Muscle of back (tissue), 13 donors: ENCODE measurements at places on chromosomes 11 and 22.

- no peak for DNase-seq
Measured at GRCh38 chr22:43337385-43337784, 5.8 kb downstream of the SCUBE1 start.

DNA sequence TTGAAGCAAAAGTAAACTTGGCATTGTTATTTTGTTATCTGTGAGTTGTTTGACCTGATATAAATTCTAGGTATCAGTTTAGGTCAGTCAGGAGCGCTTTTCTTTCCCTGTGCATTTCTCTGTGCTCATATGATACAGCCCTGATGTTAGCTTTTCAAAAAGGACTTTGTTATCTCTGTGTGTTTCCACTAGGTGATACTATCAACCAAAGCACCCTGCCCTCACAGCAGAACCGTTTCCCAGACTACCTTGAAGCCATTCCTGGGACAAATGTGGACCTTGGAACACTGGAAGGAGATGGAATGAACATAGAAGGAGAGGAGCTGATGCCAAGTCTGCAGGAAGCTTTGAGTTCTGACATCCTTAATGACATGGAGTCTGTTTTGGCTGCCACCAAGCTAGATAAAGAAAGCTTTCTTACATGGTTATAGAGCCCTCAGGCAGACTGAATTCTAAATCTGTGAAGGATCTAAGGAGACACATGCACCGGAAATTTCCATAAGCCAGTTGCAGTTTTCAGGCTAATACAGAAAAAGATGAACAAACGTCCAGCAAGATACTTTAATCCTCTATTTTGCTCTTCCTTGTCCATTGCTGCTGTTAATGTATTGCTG is 87.7 kb upstream of the BIRC3 start:
- DNase-seq: no peak

- DNase-seq: no peak
Measured at GRCh38 chr22:28021116-28021997, 102.3 kb upstream of the PITPNB start.

DNA sequence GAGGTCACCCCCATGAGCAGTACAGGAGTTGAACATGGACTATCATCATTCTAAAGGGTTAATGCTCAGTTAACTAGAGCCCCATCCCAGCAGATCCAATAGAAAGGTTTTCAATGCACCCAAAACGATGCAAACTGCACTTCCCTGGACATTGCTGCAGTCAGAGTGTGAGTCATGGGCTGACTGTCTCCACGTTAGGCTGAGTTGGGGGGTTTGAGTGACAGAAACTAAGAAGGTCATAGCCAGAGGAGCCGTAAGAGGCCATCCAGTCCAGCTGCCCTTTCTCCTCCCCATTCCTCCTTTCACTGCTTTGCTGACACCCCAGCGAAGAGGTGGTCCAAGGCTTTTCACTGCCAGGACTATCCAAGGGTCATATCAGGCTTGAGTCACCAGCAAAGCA is 10.5 kb upstream of the OR2AT4 start:
- no peak for DNase-seq

GRCh38 chr11:3130269-3131071 is 34.6 kb downstream of the OSBPL5 start:
- no peak for DNase-seq

DNA sequence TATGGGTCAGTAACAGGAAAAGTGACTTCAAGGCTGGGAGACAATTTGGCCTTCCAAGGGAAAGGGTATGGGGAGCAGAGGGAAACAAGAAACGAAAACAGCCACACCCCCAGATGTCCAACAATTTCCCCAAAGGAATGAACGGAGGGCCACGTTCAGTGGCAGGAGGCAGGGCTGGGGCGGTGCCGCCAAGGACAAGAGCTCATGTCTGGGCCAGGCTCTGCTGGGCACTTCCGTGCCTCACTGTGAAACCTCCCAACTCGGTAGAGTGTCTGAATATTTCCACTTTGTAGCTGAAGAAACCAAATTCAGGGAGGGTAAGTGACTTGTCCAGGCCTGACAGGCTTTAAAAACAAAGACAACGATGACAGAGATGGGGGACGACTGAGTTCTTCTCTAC is 11.9 kb downstream of the IFT27 start:
- DNase-seq: no peak

DNA sequence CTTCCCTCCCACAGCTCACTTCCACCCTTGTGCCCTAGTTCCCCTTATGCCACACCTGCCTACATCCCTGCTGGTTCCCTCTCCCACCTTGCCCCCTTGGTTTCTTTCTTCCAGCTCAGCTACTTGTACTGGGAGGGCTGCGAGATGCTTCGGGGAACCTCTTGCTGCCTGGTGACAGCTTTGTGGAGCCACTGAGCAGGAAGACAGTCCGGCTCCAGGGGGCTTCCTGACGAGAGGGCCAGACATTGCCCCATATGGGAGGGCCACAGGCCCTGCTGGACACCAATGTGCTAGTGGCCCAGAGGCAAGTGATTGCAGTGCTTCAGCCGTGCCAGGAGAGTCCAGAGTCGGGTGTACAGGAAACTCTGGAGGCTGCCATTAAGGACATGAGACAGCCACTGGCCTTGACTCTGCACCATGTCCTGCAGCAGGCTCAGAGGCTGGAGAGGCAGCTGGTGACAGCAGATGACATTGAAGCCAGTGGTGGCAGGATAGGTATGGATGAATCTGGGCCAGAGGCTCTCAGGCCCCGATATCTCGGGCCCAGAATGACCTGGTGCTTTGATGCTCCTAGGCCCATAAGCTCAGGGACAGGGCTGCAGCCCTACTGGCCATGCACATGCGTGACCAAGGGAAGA is 54.3 kb downstream of the BTG4 start:
- DNase-seq: no peak

- DNase-seq: peak; percentile 20
Measured at GRCh38 chr11:118763041-118763440, 27.9 kb downstream of the DDX6 start.

GRCh38 chr22:39384750-39385480 is 14.7 kb upstream of the TAB1 start:
- DNase-seq: peak; percentile 25

- no peak for DNase-seq
Measured at GRCh38 chr22:17580441-17581031, 17.2 kb downstream of the SLC25A18 start.

- no peak for DNase-seq
Measured at GRCh38 chr11:109696191-109696897, 274.4 kb downstream of the C11orf87 start.

- no peak for DNase-seq
Measured at GRCh38 chr11:109040303-109040702, 375.4 kb downstream of the DDX10 start.

GRCh38 chr22:39255449-39256185 is 10.8 kb upstream of the PDGFB start:
- DNase-seq: no peak

GRCh38 chr22:46573781-46574437 is 36.5 kb upstream of the CELSR1 start:
- DNase-seq: no peak

DNA sequence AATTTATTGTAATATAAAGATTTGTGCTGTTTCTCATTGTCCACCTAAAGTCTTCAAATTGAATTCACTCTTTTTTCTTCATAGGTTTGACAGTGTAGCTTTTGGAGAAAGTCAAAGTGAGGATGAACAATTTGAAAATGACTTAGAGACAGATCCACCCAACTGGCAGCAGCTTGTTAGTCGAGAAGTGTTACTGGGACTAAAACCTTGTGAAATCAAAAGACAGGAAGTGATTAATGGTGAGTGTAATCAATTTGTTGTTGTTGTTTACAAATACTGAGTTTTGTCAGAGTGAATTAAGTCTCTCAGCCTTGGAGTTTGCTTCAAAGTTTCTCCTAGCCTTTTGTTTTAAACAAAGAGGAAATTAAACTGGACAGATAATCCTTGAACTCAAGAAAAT is 53.6 kb upstream of the GRIK4 start:
- no peak for DNase-seq

DNA sequence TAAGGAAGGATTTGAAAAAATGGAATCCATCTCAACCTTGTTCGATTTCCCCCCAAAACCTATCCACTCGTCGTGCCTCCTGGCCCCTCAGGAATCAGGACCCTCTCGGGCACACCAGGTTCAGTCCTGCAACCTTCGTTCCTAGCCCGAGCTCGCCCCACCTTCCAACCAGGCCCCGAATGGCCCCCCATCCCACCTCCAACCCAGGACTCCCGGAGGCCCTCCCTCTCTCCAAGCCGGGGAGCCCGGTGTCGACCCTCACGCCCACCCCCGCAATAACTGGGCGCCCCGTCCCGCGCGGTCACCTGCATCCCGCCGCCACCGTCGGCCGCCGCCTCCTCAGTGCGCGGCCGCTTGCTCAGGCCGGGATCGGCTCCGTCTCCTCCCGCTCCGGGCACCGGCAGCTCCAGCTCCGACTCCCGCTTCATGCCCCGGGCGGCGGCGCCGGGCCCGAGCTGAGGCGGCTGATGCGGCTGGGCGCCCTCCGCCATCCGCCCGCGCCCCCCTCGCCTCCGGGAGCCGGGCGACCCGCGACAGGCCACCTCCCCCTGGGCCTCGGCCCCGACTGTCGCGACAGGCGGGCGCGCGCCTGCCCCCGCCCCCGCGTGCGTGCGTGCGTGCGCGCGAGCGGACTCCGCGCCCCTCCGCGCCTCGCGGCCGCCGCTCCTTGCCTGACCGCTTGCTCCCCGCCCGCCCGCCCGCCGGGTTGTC is 534 bp downstream of the RBFOX2 start:
- DNase-seq: no peak

- DNase-seq: no peak
Measured at GRCh38 chr11:115665958-115666357, 161.7 kb upstream of the CADM1 start.

GRCh38 chr22:23670378-23671295 is 20.2 kb upstream of the RGL4 start:
- no peak for DNase-seq

DNA sequence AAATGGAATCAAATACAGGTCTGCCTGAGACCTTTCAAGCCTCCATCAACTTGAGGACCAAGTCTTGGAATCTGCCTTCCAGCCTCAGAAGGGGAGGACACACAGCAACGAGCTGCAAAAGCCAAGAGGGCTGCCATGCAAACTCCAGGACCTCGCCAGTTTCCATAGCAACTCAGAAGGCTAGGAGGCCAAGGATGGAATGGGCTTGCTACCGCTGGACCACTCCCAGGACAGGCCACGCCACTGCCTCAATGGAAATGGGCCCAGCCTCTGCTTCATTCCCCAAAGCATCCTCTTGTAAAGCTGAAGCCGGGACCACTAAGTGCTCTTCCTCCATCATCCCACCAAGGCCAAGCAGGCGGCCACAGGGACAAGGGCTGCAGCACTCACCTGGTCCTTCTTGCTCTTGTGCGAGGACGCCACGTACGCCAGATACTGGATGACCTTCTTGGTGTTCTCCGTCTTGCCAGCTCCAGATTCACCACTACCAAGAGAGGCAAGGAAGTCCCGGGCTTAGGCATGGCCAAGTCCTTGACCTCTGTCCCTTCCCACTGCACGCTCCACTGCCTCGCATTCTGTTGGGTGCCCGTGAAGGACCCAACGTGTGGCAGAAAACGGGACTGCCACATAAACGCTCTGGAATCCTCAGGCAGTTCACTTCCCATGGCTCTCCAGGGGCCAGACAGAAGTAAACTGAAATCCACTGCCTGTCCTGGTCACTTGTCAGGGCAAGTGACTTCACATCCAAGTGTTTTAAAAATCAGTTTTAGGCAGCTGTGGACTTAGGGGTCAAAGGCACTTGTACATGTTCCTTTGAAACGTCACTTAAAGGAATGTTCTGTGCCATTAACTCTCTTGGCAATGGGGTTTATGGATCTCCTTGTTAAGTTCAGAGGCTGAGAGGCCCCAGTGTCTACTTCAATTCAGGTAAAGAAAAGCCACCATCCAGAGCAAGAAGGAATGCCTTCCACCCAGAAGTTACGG is 61.3 kb downstream of the MYH9 start:
- DNase-seq: no peak

DNA sequence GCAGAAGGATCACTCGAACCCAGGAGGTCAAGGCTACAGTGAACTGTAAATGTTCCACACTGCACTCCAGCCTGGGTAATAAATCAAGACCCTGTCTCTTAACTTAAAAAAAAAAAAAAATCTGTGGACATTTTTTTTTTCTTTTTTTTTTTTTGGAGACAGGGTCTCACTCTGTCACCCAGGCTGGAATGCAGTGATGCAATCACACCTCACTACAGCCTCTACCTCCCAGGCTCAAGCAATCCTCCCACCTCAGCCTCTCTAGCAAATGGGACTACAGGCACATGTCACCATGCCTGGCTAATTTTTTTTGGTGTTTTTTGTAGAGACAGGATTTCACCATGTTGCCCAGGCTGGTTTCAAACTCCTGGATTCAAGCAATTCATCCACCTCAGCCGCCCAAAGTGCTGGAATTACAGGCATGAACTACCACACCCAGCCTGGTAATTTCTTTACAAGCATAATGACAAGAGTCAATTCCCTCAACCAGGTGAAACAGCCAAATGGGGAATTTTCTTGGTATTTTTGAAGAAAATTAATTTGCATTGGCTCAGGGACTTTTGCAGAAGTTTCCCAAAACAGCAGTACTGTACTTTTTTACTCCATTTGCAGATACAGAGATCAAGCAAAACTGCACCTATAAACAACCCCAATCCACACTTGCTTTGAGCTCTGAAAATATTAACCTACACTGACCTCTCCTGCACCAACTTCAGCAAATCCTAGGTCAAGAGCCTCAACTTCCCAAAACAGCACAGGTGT is 44.0 kb downstream of the MRTFA start:
- no peak for DNase-seq

DNA sequence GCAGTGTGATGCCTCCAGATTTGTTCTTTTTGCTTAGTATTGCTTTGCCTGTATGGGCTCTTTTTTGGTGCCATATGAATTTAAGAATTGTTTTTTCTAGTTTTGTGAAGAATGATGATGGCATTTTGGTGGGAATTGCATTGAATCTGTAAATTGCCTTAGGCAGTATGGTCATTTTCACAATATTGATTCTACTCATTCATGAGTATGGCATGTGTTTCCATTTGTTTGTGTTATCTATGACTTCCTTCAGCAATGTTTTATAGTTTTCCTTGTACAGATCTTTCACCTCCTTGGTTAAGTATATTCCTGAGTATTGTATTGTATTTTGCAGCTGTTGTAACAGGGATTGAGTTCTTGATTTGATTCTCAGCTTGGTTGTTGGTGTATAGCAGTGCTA is 18.3 kb upstream of the ZBED5 start:
- DNase-seq: no peak

DNA sequence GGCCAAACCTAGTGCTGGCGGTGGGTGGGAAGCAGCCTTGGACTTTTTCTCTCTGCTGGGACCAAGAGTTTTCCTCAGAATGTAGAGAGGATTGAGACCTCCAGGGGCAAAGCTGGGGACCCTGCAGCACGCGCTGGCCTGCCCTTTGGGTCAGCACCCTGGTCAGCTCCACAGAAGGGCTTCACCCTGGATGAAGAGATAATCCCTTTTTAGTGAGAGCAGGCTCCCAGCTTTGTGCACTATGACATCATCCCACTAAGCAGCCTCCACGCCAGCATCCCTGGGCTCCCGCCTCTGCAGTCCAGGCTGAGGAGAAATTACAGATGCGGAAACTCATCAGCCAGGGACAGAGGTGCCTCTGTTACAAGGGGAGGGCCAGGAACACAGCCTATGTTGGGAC is 23.5 kb downstream of the DRICH1 start:
- no peak for DNase-seq

GRCh38 chr11:73801136-73801535 is 13.5 kb downstream of the MRPL48 start:
- DNase-seq: no peak
